ENCODE measurements at places on chromosomes 7 and 10.

- no peak for DNase-seq
Observed at GRCh38 chr7:94933256-94933990, 26.0 kb downstream of the PPP1R9A start.

- DNase-seq = no peak
Observed at GRCh38 chr7:145152589-145152988, 316.7 kb upstream of the TPK1 start.

GRCh38 chr7:51217804-51218203 lies 98.8 kb downstream of the COBL start:
- no peak for DNase-seq

- DNase-seq = peak; percentile 35
Observed at GRCh38 chr7:50739744-50740435, 42.8 kb downstream of the GRB10 start.

- no peak for DNase-seq
Observed at GRCh38 chr10:13684252-13684791, 97.6 kb downstream of the PRPF18 start.

DNA sequence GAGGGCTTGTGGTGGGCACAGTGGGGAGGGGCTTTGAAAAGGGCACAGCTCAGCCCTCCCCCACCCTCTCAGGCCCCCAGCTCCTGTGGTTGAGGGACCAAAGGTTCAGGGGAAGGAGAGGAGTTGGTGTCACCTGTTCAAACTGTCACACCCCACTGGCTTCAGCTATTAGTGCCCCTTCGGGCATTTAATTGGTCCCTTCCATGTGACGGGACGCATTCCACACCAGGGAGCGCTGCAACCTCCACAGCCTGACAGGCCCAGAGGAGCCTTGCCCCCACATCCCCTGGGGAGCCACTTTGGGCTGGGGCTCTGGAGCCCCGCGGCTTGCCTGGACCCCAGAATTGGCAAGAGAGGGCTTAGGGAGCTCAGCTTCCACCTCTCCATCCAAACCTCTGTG lies 75.7 kb downstream of the C10orf105 start:
- no peak for DNase-seq

DNA sequence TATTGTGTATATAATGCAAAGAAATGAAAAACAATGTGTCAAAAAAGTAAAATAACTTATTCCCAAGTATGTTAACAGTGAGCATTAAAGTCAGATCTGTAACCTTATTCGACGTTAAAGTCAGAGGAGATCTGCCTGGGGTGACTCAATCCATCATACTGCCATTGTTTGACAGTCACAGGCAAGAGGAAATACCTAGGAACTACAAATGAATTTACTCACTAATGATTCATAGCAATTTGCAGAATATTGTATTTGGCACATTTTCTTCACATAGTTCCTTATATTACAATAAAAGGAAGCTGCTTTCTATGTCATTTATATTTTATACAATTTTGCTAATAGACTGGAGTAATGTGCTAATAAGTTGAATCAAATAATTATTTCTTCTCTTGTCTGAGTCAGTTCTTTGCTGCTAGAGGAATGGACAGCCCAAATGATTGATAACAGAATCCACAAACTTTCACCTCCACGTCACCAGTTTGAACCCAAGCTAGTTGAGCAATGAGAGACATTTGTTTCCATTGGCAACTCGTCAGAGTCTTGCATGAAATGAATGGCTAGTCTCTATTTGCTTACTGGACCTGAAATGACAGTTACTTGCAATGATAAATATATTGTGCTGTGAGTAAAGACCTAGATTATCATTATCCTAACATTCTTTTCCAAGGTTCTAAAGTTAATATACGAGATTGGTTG lies 48.5 kb upstream of the TMEM106B start:
- DNase-seq = no peak

DNA sequence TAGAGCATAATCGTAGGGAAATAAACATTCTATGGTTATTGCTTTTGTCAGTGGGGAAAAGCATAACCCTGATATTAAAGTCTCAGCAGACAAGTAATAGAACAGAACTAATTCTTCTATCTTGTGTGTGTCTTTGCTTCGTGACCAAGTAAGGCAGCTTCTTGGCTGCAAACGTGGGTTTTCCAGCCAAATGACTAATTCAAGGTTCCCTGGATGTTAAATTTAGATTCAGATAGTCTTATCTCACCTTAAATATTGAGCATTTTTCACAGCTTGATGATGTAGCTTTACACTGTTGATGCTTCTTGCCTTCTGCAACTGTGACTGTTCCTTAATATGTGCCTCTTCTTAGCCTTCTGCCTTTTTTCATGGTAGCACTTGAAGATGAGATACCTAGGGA lies 113.0 kb downstream of the EXOC4 start:
- no peak for DNase-seq

- DNase-seq = no peak
Observed at GRCh38 chr7:104529567-104529966, 201.2 kb downstream of the LHFPL3 start.

- no peak for DNase-seq
Observed at GRCh38 chr10:25815999-25816768, 117.8 kb upstream of the MYO3A start.

DNA sequence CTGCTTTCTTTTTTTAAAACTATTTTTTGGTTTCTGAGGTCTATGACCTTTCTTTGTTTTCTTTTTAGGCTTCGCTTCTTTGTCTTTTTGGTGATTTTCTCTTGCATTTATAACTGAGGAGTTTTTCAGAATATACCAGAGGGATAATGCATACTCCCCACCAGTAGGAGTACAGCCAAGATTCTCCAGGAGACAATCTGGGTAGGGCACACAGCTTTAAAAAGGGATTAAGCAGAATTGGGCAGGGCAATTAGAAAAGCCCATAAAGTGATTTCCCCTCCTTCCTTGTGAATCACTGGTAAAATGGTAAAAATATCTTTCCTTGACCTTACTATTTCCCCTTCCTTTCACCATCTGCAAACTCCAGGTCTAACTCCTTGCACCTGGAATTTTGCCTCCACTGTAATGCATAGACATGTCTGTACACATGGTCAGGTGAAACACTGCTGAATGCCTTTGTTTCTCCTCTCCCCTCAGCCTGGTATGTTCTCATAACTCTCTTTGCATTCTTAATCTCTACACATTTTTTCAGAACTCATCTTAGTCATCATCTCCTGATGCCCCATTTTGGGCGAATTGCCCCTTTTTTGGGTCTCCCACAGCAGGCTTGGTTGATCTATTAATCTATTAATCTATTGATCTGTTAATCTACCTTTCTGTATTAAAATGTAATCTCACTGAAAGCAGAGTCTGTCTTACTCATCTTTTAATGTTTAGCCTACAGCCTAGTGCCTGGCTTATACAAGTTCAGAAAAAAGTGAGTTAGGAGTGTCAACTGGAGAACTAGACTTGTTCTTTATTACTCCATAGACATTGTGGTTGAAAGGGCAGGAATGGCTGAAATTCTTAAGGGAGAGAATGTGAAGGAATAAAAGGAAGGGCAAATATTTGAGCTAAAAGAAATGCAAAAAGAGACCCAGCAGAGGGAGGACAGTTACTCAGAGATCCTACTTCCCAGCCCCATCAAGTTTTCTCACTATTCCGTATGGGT lies 64.6 kb downstream of the MDFIC start:
- no peak for DNase-seq

DNA sequence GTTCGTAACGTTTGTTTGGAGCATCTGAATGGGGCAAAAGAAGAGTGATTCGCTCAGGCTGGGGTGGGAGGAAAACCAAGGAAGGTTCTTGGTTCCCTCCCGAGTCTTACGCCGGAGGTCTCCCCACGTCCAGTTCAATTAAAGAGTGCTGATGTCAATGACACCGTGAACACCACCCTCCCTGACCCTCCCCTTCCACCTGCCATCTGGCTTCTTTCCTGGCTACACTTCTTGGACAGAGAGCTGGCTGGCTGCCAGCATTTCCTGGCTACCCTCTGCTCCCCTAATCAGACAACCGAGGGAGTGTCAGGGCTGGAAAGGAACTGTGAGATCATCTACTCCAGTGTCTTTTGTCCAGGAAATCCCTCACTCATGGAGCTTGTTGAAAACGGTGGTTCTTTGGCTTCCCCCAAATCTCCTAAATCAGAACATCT lies 24.1 kb upstream of the FFAR4 start:
- DNase-seq = no peak

DNA sequence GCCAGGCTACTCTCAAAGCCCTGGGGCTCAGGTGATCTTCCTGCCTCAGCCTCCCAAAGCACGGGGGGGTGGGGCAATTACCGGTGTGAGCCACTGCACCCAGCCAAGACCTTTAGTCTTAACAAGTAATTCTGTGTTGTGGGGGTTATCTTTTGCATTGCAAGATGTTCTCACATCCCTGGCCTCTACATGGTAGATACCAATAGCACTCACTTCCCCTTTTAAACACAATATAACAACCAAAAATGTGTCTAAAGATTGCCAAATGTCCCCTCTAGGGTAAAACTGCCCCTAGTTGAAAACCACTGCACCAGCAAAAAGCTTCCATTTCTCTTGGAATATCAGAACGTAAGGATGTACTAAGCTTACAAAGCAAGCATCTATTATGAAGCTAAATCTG lies 225.0 kb downstream of the CTNNA3 start:
- DNase-seq = no peak

DNA sequence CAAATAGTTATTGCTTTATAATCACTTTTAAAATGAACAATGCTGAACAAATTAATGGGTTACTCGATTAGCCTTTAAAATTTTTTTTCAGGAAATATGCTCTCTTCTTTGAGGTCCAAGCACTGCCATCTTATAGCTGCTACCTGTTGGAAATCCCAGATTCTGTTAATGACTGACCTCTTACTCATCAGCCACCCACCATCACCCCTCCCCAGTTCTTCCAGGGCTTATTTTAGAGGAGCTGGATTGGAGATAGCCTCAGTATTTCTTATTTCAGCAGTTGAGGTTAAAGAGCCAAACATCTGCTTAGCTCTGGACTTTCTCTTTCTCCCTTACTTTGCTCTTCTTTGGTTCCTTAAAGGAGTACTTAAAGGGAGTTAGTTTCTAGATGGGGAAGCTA lies 420.0 kb downstream of the EXOC4 start:
- DNase-seq = no peak

DNA sequence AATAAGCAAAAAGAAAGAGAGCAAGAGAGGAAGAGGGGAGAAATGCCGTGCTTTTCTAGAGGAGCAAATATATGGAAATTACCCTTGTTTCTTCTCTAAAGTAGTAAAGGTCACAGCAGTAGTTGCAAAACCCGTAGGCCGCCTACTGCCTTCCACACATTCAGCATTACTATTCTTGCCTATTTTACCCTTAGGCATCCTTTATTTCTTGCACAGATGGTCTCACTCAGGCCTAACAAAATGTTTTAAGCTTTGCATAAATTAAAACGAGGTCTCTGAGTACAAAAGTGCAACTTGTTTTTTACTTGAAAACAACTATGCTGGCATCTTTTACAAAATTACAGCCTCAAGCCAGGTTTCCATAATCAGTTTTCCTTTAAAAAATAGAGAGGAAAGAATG lies 644.6 kb downstream of the AUTS2 start:
- DNase-seq = no peak

DNA sequence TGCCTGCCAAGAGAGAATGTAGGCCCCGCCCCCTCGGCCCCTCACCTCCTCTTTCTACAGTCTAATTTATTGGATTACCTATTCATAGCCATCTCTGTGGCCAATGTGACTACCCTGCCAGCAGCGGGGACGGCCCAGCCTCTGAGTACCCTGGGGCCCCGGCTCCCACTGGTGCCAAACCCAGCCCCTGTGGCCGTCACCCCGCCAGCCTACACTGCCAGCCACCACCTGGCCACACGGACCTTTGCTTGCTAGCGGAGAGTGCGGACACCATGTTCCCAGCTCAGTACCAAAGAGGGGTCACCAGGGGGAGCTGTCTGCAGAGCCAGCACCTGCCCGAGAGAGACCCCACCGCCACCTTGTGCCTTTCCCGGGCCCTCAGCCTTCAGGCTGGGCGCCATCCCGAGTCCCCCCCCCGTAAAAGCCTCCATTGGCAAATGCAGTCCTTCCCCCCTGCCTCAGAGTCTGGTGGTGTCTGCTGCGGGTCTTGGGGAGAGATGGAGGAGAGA lies 511.1 kb downstream of the ZNF37A start:
- no peak for DNase-seq

DNA sequence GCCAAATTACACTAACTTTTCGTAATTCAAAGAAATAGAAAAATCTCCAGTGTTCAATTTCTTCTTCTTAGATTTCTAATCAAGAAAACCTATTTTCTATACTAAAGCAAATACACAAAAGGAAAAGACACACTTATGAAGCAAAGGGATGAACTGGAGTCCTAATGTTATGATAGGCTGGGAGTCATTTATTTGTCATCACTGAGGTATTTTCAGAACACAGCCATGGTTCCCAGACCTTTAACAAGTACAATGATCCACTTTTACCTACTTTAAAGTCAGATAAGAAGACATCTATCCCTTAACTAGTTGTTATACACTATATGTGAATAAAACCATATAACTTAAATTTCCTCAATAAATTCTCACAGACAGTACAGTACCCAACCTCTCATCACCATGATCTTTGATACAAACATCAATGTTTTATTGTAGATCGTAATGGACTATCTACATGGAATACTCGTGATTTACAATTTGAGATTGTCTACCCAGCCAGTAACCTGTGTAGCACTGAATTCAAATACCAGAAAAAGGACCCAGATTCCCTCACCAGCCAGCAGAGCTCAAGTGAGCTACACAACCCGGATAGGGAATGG lies 12.5 kb downstream of the ASNS start:
- no peak for DNase-seq

DNA sequence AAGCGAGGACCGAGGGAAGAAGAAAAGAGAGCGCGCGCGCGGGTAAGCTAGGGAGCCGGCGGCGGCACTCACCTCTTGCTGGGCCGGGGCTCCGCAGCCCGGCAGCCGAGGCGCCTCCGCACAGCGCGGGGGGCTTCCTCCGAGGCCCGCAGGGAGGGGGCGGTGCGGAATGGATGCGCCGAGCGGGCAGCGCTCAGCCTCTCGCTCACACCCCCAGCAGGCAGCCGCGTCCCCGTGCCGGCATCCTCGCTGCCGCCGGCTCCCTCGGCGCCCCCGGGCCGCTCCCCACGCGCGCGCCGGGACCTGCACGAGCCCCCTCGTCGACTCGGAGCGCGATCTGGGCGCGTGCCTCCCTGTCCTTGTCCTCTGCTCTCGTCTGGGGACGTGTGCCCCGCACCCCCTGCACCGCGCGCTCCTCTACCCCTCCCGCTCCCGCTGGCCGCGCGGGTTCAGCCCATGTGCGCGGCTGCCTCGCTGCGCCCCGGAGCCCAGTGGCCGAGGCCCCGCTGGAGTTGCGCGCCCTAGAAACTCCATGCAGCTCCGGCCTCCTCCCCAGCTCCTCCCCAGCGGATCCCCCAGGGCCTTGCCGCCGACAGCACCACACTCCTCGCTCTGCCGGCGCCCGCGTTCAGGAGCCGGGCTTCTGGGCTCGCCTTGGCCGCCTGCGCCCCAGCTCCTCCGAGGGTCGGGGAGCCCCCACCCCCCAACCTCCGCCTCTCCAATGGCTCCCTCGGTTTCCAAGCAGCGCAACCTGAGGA lies 75.3 kb downstream of the CALN1 start:
- no peak for DNase-seq

All from stimulated activated naive CD8-positive, alpha-beta T cell treated with anti-CD3 and anti-CD28 coated beads, Interleukin-15, Interleukin-2, amounts not matched to agents 100 U/mL and 50 U/mL, for 24 hours (primary cell).